Mesendoderm (in vitro differentiated cells): ENCODE measurements at places on chromosomes 3 and 15.

DNA sequence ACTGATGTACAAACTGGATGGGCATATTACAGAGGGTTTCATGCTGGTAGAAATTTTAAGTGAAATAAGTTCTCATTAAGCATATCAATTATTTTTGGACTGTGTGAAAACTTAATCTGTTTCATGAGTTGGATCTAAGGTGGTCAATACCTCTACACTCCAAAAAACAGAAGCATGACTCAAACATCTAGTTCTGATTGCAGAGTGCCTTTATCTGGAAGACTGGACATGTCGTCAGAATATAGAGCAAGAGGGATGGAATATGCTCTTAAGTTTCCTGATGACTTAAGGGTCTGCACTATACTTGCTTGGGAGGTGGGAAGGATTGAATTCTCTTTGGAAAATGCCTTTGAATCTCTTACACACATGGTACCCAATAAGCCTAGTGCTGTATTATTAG is 138.3 kb downstream of the LPP start:
- no peak for DNase-seq

- DNase-seq: no peak
Measured at GRCh38 chr15:73921254-73921925, 4.9 kb upstream of the LOXL1 start.

DNA sequence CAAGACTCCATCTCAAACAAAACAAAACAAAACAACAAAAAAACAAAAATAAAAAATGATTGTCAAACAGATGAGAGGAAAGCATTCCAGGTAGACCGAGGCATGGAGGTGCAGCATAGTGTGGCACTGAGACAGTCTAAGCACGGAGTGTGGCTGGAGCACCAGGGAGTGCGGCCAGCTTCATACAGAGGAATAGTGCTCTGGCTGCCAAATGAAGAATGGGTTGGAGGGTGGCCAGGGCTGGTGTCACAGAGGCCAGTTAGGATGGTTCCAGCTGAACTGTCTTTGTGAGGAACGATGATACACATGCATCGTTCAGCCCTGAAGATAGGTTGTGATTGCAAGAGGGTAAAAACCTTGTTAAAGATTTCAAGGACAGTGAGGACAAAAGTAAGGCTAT is 28.3 kb downstream of the MITF start:
- DNase-seq: no peak

GRCh38 chr15:85854345-85855097 is 59.8 kb upstream of the KLHL25 start:
- peak; percentile 76 for DNase-seq

DNA sequence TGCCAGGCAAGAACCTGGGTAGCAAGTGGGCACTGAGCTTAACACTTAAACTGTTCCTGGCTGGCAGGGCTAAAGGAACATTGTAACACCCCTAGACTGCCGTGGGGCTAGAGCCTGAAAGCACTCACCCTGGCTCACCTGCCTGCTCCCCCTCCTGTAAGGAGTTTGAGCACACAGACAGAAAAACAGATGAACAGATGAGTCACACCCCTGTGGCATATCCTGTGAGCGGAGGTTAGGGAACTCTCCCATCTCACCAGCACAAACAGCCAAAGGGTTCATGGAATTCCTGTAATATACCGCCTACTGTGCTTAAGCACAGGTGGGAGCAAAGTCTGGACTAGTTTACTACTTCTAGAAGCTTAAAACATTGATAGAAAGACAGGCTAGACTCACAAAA is 300.1 kb downstream of the ROBO1 start:
- DNase-seq: peak; percentile 65

DNA sequence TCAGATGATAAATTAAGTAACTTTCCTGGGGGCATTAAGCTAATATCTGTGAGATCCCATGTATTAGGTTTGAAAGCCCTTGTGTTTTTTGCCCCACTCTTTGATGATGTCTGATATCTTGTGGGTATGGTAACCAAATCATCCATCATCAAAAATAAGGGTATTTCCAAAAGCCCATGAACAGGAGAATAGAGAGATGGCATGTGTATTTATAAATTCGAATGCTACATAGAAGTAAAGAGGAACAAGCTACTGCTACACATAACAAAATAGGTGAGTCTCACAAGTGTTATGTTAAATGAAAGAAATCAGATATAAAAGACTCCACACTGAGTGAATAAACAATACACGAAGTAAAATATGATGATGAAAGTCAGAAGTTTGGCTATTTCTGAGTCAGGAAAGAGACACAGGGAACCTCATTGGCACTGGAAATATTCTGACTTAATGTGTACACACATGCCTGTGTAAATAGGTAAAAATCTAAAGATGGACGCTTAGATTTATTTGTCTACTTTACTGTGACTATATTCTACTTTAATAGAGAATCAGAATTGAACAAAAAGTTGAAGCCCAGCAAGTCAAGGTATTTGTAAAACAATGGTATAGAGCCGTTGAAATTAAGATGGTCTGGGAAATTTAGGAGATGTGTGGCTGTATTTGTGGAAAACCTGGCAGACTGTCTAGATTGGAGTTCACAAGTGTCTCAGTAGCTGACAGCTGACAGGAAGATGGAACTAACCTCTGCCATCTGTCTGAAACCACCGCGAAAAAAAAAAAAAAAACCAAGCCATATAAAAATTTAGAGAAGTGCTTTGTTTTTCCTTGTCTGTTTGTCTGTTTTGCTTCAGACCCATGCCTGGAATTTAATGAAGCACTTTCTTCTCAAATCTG is 111.0 kb upstream of the TGFBR2 start:
- DNase-seq: no peak

GRCh38 chr3:148828136-148828690 is 602 bp downstream of the CPB1 start:
- DNase-seq: no peak

DNA sequence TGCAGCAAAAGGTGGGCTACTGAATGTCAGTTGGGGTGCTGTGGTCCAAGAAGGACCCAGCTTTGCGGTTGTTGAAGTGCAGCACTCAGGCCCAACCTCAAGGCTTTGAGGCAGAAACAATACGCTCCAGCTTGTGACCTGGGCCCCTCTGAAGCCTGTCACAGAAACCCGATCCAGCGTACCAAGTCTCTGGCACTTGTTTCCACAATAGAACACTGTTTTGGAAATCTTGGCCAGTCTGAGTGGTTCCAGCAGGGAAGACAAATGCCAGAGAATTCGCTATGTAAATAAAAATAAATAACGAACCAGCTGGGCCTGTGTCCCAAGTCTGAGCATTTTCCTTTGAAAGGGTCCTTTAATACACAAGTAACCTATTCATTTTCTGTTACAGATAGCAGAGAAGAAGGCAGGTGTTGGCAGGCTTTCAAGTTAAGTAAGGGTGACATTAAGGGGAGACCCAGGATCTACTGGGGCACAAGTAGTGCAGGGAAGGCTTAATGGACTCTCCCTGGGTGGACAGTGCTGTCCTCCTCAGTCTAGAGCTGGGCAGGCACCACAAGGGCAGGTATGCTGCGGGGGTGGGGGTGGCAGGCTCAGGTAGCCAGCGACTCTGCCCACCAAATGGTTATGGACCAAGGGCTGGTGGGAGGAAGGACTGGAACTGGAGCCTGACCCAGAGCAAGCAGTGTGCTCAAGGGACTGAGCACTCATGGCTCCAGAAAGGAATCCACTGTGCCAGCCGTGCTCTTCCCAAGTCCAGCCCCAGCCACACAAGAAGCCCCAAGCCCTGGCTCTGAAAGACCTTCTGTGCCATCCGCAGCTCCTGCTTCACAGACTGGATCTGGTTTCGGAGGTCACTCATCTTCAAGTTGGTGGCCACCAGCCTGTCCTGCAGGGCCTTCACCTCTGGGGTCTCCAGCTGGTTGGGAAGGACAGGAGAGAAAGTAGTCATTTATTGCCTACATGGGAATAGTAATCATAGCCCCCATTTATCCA is 26.3 kb downstream of the CCDC13 start:
- no peak for DNase-seq

DNA sequence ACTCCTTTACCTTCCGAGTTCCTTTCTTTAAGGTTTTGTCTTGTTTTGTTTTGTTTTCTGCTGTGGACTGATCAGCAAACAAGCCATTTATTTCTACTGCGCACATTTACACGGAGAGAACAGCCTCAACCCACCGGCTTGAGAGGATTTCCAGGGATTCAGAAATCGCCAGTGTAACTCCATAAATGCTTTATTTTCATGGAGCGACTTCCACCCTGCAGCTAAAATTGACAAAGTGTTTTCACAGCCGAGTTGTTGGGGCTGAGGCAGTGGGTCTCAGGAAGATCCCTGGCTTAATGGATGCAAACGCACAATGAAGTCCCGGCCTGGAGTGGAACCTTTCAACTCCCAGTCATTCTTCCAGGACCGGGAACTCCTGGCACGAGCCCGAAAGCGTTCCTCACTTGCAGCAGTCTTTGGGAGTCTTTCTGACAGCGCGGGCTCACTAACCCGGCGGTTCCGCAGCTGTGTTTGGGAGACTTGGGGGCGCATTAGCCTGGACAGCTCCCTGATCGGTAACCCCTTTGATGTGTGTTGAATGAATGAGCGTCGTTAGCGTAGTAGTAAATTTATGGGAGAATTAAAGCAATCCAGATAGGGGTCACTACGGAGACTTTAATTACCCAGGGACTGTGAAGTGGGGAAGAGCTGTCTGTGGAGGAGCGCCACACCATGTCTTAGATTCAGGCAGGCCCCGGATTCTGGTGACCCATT is 785 bp upstream of the MYRIP start:
- peak; percentile 74 for DNase-seq

DNA sequence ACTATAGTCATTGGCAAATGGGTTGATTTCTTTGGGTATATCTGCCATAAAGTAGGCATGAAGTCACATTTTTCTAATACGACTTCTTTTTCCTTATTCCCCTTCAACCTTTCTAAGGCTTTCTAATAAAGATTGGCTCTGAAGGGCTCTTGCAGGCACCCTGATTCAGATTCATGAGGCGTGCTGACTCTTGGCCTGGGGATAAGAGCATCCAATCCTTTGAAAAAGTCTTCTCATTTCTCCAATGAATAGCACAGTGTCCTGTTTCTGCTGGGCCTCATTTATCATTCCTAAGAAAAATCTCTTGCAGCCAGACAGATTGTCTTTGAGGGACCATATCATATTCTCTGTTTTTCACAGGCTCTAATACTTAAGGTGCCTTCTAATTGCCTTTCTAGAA is 32.3 kb upstream of the BNIP2 start:
- no peak for DNase-seq

- no peak for DNase-seq
Measured at GRCh38 chr15:79341396-79341795, 30.5 kb downstream of the TMED3 start.

DNA sequence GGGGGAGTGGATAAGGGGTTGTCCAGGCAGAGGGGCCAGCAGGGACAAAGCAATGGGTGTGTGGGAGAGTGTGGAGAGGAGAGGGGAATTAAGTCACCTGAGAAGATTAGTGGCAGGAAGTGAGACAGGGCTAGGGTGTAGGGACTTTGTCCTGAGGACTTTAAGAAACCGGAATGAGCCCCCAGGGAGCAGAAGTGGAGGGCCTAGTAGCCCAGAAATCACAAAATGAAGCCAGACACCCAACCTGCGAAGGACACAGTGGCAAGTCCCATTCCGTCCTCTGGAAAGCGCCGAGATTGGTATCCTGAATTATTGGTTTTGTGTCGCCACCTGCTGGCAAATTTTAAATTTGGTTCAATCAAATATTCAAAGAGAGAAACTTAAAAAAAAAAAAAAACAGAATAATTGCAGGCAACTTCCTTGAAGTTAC is 78.0 kb upstream of the SLC25A36 start:
- peak; percentile 72 for DNase-seq

DNA sequence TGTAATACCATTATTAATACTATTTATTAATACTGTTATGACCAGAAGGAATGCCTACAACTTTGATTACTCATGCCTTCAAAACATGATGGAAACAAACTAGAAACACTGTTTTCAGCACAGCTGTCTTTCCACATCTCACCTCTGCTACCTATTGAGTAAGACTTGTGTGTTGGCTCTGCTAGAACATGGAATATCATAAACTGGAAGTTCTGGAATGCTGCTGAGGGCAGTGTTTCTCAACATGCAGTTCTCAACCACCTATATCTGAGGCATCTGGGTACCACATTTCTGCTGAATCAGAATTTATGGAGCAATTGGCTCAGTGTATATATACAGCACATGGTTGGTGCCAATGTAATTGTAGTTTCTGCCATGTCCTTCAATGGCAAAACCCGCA is 392.1 kb downstream of the TUSC7 start:
- DNase-seq: no peak

- DNase-seq: no peak
Measured at GRCh38 chr3:185693985-185694653, 108.0 kb downstream of the SENP2 start.

DNA sequence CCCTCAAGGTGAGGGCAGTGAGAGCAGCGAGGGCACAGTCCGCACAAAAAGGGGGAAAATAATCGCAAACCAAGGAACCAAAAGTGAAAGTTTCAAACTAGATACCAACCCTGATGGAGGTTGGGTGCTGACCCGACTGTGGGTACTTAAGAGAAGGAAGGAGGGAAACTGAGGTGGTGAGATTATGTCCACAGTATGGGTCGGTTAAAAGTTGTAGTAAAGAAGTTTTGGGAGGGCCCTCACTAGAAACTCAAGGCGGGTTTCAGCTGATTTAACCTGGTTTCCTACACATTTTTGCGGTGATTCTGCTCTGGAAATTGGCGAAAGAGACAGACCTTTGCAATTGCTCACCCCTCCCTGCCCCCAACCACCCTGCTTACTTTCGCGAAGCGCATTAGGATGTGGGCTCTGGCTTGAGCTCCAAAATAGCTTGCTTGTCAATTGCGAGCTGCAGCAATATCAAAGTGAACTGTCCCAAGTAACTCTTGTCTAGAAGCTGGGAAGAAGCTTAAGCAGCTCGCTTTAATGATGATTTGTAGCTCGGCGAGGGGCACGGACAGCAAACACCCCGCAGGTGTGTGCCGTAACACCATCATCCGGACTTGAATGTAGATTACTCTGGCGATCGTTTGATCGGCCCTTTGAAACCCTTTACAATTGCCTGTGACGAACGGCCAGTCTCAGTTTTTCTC is 15.8 kb downstream of the SOX2 start:
- DNase-seq: peak; percentile 52

DNA sequence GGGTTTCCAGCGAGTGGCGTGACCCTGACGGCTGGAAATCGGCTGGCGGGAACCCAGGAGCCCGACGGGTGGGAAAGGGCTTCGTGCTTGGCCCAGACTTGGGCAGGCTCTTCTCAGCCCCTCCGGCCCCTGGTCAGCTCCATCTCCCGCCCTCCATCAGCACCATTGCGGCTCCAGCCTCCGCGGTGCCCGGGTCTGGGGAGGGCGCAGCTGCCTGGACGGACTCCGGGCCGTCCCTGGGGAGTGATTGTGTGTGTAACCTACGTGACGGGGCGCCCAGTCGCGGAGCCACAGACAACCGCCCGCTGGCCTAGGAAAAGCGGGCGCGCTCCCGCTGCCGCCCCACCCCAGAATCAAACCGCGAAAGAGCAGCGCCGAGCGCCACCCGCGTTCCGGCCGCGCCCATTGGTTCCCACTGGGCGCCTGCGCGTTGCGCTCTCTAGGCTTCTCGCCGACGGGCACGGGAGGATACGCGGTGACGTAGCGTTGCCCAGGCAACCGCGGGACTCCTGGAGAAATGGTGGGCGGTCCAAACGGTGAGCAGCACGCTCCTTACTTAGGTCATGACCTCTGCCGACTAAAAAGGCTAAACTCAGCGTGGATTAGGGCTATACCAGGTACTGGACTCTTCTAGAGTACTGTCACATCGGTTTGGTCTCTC is at the start of gene CFAP20DC:
TSS of gene CFAP20DC (minus strand) at position 355 of the 661 bp plus-strand sequence. CDS start 394 bp downstream, outside the sequence.
- DNase-seq: peak; percentile 98
